ENCODE measurements at places on chromosomes 5 and 9.
A peak's percentile ranks its signal among the peaks of the same experiment; 100 is the strongest.

- peak; percentile 2 for DNase-seq
Observed at GRCh38 chr5:100634937-100635534, 99.9 kb downstream of the FAM174A start.

- DNase-seq = no peak
Observed at GRCh38 chr9:114338187-114338586, 8.5 kb downstream of the ORM2 start.

GRCh38 chr5:127885176-127885575 lies 182.0 kb downstream of the CCDC192 start:
- DNase-seq = no peak

DNA sequence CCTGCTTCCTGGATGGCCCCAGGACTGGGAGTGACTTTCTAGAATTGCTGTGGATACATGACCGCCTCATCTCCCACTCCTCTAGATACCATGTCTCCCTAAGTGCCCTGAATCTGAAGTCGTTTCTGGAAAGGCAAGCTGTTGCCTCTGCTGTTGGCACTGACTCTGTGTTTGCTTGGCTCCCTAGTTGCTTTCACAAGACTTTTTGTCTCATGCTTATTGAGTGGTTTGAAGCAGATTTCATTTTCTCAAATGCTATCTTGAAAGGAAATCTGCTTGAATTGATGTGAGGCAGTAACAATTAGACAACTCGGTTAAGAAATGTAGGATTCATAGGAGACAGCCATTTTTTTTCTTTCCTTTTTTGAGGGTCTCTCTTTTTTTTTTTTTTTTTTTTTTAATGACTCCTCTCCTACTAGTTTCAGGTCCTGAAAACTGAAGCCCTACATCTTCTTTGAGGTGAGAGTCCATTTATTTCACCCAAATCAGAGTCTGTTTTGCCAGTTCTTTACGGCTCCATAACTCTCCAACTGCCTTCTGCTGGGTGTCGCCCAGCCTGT lies 65.9 kb downstream of the PRDM6 start:
- DNase-seq = no peak

- DNase-seq = peak; percentile 65
Observed at GRCh38 chr5:179550511-179551342, at the start of gene RUFY1. TSS of gene RUFY1 (plus strand) at chr5:179550554. CDS start at chr5:179550570, 16 bp downstream.

DNA sequence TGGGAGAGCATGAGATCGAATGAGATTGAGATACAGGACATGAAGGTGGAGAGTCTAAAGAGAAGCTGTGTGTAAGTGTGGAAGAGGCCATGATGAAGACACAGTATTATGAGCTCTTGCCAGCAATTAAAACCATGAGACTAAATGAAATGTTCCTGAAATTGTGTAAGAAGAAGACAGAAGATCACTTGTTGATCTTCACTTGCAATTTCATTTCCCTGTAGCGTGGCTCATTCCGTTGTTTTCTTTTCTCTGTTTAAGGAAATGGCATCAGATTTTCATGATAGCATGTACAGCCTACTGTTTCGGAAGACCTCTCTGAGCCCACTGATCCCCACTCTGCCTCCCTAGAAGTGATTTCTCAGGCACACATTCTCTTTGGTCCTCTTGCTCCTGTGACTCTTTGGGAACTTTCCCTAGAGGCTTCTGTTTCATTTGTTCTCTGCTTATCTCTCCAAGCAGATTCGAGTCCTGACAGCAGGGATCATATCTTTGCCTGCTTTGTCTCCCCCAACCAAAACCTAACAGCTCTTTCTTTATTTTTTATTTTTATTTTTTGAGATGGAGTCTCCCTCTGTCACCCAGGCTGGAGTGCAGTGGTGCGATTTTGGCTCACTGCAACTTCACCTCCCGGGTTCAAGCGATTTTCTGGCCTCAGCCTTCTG lies 16.8 kb downstream of the PIP5K1B start:
- DNase-seq = no peak

DNA sequence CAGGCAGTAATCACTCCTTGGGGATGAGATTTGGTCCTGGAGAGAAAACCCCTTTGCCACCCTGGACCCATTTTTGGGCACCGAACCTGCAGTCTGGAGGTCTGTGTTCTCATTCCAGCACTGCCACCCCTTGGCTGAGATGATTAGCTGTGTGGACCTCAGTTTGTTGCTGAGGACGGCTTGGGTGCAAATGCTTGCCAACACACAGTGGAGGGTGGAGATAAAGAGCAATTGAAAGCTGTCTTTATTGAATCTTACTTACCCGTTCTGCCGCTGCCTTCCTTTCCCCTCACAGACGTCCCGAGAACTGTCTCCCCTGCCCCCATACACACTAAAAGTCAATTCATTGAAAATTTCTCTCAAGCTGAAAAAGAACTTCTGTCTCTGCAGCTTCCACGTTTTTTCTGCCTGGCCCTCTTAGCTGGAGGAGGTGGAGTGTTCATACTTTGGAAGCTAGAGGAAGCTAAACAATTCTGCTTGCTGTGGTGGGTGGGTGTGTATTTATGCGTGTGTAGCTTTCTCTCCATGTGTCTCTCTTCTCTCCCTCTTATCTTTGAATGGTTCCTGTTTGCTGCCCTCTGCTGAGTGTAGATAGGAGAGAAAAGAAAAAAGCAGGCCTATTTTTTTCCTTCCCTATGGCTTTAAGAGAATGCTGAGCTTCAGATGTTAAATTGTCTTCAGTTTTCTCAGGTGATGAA lies 6.6 kb downstream of the GALNT10 start:
- DNase-seq = peak; percentile 24

- no peak for DNase-seq
Observed at GRCh38 chr5:121975294-121975693, 13.5 kb downstream of the SRFBP1 start.

- DNase-seq = no peak
Observed at GRCh38 chr9:3916984-3917383, 382.9 kb downstream of the GLIS3 start.

GRCh38 chr5:139569270-139569955 lies 8.3 kb downstream of the UBE2D2 start:
- no peak for DNase-seq

GRCh38 chr9:90914868-90915483 lies 113.4 kb downstream of the SYK start:
- peak; percentile 75 for DNase-seq

DNA sequence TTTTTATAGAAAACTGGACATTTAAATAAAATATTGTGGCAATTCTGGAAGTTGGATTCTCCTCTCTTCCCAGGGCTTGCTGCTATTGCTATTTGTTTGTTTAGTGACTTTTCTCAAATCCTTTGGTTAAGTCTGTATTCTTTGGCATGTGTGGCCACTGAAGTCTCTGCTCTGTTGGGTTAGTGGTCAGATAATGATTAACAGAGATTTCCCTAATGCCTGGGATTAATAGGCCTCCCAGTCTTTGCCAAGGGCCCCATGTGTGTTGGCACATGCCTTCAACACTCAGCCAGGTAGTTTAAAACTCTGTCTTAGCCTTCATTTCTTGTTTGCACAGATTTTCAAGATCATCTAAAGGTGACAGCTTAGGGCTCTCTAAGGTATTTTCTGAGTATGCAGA lies 92.8 kb upstream of the EPB41L4A start:
- DNase-seq = no peak

DNA sequence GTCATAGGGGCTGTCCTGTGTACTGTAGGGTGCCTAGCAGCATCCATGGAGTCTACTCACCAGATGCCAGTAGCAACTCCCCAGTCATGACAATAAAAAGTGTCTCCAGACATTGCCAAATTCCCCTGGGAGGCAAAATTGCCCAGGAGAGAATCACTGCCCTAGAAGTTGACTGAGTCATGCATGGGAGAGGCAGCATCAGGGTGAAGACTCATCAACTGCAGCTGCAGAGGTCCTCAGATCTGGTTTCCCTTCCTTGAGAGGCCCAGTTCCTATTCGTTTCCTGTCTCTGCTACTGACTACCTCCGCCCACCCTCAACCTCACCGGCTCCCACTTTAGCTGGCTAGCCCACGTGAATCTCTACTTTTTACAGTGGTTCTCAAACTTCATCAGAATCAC lies 88.6 kb upstream of the AGXT2 start:
- DNase-seq = no peak

- no peak for DNase-seq
Observed at GRCh38 chr9:7819984-7820383, 20.4 kb upstream of the DMAC1 start.
